ENCODE measurements at places on chromosomes 11 and 22.

DNA sequence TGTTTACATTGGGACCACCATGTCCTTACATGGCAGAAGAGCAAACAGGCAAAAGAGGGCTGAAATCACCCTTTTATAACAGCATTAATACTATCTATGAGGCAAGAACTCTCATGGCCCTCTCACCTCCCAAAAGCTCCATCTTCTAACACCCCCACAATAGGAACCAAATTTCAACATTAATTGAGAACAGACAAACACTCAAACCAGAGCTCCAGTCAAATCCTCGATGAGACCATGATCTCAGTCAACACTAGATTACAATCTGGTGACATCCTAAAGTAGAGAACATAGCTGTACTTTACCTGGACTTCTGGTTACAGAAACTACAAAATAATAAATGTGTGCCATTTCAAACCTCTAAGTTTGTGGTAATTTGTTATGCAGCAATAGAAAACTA is 25.1 kb downstream of the OR2AG2 start:
- no peak for DNase-seq

GRCh38 chr11:8790968-8791367 is 108.4 kb downstream of the RPL27A start:
- DNase-seq: no peak

GRCh38 chr11:67409261-67409666 is 5.4 kb downstream of the TBC1D10C start:
- DNase-seq: peak; percentile 79

- DNase-seq: no peak
Measured at GRCh38 chr22:46602025-46602424, 18.2 kb upstream of the GRAMD4 start.

DNA sequence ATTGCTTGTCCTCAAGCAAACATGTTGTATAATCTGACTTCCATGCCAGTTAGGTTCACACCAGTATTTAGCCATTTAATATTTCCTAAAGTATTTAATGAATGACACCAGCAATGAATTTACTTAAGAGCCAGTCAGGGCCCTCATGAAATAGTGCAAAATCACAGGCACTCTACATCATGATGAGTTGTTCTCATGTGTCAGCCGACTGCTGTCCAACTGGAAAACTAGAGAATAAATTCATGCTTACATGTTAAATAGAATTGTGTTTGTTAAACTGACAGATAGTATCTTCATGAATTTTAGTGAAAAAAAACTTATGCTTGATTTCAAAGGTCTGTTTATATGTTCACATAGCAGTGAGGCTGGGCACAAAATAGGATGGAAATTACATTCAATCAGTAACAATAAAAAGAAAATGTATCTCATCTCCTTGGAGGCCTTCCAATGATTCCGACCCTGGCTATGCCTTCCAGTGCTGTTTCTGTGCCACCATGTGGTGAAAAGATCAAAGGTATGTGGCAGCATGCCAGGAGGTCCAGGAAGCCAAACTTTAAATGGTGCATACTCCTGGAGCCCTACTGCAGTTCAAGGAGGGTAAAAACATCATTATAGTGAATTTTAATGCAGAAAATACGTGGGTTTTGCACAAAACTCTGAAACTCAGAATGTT is 45.2 kb downstream of the CTSC start:
- no peak for DNase-seq

GRCh38 chr11:63940786-63941185 is 2.0 kb downstream of the NAA40 start:
- no peak for DNase-seq

DNA sequence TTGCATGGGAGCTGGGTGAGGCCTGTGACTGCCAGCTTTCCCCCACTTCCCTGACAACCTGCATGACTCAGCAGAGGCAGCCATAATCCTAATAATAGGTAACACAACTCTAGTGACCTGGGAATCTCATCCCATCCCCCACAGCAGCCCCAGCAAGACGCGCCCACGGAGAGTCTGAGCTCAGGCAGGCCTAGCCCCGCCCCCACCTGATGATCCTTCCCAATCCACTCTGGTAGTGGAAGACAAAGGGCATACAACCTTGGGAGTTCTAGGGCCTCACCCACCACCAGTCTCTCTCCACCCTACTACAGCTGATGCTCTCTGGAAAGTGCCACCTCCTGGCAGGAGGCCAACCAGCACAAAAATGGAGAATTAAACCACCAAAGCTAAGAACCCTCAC is 60.3 kb downstream of the CWF19L2 start:
- no peak for DNase-seq

- no peak for DNase-seq
Measured at GRCh38 chr11:34157163-34157562, 51.7 kb downstream of the NAT10 start.

DNA sequence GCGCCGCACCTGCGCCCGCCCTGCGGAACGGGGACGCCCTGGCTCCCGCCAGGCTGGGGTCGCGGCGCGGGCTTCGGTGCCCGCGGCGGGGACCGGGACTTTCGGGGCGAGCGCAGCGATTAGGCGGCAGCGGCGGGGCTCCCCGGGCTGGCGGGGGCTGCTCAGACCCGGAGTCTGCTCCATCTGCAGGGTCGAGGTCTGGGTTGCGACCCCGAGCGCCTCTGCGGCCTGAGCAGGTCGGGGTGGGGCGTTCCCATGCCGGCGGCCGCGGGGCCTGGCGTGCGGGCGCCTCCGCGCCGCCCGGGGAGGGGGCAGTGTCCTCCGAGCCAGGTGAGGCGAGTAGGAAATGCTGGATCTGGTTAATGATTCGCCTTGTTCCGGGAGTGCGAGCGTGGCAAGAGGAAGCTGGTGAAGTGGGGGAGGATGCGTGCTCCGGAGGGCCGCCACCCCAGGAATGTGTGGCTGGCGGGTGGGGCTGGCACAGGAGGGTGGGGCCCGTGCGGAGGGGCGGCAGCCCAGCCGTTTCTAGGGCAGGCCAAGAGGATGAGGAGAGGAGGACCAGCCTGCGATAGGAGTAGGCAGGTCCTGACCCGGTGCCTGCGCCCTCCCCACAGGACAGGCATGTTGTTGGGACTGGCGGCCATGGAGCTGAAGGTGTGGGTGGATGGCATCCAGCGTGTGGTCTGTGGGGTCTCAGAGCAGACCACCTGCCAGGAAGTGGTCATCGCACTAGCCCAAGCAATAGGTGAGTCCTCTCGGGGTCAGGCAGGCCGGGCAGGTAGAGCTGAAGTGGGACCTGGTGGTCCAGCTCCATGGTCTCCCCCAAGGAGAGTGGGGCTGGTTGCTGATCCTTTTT is 606 bp downstream of the RASSF7 start:
- no peak for DNase-seq

DNA sequence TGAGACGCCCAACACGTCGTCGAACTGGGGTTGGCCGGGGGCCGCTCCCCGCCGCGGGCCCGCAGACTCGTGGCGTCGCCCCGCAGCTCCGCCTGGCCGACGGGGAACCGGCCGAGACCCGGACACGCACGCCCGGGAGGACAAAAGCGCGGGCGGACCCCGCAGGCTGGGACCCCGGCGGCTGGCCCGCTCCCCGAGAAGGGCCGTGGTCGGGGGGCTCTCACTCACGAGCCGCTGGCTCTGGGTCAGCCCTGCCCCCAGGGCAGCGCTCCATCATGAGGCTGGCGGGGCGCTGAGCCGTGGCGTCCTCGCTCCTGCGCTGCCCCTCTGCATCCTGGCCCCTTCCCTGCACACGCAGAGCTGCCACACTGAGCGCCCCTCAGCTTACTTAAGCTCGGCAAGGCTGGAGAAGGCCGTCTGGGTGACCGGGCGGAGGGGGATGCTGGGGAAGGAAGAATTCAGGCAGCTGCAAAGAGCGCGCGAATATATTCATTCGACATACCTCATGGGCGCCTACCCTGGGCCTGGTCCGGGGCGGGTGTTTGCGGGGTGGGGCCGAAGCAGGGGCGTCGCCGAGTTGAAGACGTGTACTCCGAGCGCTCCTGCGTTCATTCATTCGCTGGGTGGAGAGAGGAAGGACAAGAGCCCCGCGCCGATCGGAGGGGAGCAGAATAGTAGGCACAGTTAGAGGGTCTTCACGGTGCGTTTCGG is 579 bp upstream of the CYB5R2 start:
- peak; percentile 35 for DNase-seq

- no peak for DNase-seq
Measured at GRCh38 chr11:35293699-35294098, 125.7 kb downstream of the SLC1A2 start.

GRCh38 chr22:40027191-40028097 is 32.7 kb downstream of the FAM83F start:
- DNase-seq: no peak

GRCh38 chr11:76159303-76159937 is 46.9 kb downstream of the WNT11 start:
- no peak for DNase-seq

DNA sequence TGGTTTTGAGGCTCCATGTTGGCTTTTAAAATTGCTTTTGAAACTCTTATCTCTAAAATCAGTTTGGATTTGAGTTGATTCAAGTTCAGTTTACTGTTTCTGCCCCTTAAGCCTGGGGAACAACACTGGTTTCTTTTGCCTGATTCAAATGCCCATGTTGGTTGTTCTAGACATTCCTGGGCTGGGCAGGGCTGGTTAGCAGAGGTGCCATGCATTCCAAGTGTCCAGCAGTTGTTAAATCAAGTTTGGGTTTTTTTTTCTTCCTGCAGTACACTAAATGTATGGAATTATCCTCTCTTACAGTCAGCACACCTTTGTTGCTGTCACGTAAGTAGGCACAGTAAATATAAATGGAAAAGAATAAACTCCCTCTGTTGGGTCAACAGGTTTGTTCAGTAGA is 67.2 kb upstream of the MTMR2 start:
- DNase-seq: no peak

GRCh38 chr22:28063656-28064055 is 144.6 kb upstream of the PITPNB start:
- no peak for DNase-seq

- no peak for DNase-seq
Measured at GRCh38 chr11:461626-462025, 11.5 kb downstream of the PTDSS2 start.

DNA sequence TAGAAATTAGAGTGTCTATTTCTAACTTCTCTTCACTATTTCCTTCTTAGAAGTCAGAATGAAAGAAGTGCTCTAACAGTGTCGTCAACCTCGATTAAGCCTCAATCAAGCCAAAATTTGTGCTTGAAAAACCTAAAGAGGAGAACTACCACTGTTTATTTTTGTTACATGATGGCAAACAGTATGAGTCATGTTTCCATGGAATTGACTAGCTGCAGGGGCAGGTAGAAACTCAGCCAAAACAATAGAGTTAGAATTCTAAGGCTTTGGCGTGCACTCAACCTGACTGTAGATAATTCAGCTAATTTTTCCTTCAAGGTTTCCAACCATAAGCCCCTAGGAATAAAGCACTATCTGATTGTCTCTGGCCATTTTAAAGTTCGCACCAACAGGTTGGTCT is 415.9 kb downstream of the ETS1 start:
- no peak for DNase-seq

GRCh38 chr11:13433437-13433836 is 29.6 kb downstream of the BTBD10 start:
- DNase-seq: no peak

DNA sequence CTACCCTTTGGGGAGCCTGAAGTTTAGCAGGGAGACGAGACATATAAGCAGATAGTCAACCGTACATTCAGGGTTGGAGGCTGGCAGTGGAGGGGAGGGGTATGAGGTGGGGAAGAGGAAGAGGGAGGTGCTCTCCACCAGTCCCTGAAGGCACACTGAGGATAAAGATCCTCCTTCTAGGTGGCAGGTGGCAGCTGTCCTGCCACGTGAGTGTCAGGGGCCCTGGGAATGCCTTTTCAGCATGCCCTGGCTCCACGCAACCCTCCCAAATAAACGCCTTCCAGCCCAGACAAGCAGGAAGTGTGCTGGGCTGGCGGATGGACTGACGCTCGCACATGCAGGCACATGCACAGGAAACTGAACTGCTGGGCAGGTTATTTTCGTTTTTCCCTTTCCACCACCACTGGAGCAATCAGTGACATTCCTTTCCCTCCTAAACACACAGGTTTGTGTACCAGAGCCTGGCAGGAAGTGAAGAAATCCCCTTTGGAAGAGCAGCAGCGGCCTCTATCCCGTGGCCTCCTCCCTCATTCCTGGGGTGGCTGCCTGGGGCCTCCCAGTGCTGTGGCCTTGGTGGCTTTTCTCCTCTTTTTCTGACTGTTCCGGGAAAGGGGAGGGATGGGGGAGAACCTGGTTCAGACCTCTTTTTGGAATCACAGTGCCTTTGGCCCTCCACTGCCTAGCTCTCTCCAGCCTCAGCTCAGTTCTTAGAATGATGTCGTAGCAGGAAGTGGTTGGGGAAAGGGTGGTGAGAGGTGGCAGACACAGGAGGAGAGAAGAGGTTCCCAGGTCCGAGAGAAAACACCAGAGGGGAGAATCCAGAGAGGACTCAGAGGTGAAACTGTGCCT is 157.0 kb upstream of the TIMP3 start:
- peak; percentile 12 for DNase-seq

- DNase-seq: no peak
Measured at GRCh38 chr11:126197277-126197939, 14.0 kb downstream of the RPUSD4 start.

DNA sequence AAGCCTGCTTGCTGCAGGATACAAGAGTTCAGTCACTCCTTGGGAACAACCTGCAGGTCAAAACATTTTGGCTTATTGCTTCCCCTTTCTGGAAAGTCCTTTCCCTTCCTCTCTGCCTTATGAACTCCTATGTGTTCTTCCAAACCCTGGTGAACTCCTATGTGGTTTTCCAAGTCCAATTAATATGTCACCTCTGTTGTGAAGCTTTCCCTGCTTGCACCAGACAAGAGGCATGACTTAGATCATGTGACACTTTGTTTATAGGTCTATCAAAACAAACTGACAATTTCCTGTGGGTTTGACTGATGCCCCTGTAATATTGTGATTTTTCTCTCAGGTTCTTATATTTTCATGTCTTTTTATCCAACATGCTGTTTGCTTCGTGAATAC is 64.2 kb downstream of the ENDOD1 start:
- no peak for DNase-seq

GRCh38 chr22:26045860-26046259 is 123.4 kb upstream of the SEZ6L start:
- no peak for DNase-seq

DNA sequence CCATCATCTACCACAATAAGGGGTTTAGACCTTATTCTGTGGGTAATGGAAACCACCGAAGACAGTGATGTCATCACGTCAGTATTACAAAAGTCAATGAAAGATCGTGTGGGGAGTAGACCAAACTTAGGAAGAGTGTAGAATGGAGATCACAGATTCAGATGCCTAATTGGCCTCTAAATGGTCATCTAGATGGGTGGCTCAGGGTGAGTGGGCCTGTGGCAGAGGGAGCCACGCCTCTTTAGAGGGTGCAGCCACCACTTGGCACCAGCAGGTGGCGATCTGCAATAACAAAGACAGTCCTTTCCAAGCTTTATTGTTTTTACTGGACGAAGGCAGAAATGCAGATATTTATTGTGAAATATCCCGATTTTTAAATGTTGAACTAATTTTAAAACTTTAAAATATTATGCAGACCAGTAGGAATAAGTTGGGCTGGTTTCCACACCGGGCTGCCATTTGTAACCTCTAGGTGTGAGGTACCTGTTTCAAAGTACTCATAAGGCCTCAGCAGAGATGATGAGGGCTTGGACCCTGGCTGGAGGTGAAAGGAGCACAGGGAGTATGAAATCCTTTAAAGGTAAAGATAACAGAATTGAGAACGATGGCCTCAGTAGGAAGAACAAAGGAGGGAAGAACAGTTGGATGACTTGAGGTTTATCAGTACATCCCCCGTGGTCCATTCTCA is 222.0 kb downstream of the DBX1 start:
- DNase-seq: no peak

- DNase-seq: no peak
Measured at GRCh38 chr11:110409174-110409573, 20.6 kb upstream of the FDX1 start.
